Muscle of leg (tissue), 16 donors: ENCODE measurements at places on chromosomes 2 and 18.
A peak's percentile ranks its signal among the peaks of the same experiment; 100 is the strongest.

- DNase-seq = no peak
Measured at GRCh38 chr2:1612391-1613077, 131.8 kb downstream of the PXDN start.

DNA sequence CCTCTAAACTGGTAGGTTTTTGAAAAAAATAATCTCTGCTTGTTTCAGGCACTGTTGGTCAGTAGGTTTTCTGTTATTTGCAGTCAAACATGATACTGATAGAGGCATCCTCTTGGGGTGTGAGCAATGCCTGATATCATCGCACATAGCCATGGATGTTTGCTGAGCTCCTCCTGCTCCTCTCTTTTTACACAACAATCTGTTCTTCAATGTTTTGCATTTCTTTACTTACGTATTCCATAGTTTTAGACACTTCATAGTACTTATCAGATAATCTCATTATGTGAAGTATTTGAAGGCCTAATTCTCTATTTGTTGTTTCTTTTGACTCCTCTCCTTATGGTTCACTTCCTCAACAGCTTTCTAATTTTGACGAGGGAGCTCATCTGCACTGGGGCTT lies 23.0 kb upstream of the HS6ST1 start:
- no peak for DNase-seq

DNA sequence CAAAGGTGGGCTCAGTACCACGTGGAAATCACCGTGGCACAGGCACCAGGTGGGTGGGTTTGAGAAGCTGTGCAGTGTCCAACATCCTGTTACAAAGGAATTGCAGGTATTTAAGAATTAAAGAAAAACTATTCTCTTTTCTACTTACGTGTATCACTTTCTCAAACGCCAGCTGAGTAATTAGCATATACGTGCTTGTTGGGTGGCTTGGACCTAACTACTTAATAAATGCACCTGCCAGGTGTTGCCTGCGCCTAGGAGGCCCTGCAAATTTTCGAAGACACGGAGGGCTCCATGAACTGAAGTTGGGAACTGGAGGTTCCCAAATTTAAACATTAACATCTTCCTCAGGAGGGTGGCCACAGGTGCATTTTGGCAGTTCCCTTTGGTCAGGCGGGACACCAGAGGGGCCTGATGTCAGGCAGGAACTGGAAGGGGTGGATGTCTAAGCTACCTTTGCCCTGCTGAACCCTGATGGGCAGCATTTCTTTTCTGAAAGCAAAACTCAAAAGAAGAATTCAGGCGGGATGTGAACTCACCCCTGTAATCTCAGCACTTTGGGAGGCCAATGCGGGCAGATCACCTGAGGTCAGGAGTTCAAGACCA lies 84.8 kb downstream of the HS6ST1 start:
- DNase-seq = no peak

GRCh38 chr2:132549935-132550670 lies 119.9 kb downstream of the LYPD1 start:
- no peak for DNase-seq

DNA sequence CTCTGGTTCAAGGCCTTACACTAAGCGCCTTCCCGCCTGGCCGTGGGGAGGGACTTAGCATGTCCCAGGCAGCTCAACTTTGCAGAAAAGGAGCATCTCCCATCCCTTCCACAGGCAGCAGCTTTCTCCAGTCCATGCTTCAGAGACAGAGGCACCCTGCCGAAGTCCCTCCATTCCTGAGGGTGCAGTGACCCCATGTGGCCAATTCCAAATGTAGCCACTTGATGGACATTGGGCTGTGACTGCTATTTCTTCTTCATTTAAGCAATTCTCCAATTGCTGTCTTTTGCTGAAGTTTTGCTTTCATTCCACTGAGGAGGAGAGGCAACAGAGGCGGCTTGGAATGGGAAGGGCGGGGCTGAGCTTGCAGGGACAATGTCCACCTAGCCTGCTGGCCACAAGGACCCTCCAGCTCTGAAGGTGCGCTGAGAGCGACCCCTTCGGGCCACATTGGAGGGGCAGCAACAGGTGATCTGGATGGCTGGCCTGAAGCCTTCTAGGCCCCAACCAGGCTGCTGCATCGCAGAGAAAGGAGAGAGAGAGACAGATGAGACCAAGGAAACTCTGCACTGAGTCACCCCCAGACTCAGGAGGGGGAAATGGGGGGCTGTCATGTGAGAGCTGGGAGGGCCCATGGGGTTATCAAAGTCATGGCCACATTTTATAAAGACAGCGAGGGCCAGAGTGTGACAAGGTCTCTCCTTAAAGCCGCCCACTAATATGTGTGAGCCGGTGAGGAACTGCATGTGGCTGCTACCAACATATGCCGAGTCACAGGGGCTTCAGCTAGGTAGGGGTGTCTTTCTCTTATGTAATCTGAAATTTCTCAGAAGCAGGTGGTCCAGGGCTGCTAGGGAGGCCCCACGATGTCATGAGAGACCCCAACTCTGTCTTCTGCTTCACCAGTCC lies 61.3 kb downstream of the LONRF2 start:
- peak; percentile 91 for DNase-seq
